ENCODE measurements at places on chromosomes 3 and 15.
A peak's percentile ranks its signal among the peaks of the same experiment; 100 is the strongest.

- no peak for DNase-seq
These were observed 393.2 kb downstream of the ERC2 start for GRCh38 chr3:56075089-56075488.

DNA sequence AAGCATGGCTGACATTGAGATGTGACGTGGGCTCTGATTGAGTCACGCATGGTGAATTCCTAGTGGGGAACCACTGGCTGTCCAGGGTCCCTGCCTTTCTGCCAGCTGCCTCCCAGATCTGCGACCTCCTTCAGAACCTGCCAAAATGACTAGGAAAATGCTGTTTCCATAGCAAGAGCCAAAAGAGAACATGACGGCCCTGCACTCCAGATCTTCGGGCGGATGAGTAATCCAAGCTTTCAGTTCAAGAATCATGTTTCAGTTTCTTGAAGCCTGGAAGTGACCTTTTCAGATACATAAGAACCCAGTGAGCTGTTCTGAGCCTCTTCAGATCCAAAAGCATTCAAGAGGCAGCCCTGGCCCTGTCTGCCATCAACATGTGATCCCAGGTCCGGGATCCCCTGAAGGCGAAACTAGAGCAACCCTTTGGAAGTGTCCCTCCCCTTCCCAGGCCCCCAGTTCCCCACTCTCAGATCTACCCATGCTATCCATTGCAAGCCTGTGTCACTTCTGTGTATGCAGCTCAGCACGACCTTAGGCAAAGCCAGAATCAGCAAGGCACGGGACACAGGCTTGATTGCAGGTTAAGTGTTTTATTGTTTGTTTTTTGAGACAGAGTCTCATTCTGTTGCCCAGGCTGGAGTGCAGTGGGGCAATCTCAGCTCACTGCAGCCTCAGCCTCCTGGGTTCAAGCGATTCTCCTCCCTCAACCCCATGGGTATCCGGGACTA, 19.7 kb downstream of the ANKRD63 start:
- peak; percentile 62 for DNase-seq

DNA sequence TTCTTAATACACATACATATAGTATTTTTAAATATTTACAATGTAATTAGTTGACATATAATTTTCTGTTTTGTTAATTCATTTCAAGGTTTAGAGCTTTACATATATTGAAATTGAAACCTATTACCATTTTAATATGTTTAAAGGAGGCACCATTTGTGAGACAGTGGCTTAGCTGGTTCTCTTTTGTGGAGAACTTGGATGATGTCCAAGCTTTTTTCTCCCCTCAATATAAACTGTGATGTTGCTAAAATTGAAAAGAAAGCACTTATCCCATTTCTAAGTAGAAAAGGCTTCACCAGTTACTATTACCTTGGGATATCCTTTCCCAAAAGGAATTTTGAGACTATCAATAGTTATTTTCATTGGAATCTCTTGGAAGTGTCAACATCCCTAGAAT, 707.2 kb downstream of the NTRK3 start:
- no peak for DNase-seq

DNA sequence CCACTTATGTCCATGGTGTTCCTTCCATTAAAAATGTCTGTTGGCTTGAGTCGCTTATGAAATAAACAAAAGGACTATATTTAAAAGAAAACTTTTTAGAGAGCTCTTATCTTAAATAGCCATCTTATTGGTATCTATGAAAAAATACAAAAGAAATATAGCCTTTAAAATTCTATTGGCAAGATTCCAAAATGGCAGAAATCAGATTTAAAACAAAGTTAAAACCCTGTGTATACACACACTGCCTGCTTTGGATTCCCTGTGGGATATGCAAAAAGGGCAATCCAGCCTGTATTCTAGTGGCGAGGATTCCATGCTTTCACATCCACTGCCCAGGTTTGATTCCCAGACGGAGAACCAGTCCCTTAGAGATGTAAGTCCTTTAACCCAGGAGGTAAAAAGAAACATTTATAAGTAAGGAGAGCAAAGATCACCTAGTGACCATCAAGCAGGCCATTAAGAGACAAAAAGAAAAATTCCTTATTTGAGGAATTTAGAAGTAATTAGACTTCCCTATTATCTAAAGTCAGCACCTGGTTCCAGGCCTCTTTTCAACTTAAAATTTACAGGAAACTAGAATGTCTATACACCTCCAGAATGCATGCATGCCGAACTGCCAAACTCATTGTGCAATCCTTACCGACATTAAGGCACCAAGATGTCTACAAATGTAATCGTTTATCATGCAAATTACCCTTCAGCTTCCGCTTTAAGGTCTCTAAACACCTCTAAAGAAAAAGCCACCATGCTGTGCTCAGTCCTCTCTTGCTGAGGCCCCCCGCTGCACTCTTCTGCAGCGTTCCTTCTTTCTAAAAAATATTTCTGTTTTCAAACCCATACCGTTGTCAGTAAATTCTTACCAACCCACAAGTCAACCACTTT, 69.6 kb upstream of the STRIT1 start:
- DNase-seq: no peak

DNA sequence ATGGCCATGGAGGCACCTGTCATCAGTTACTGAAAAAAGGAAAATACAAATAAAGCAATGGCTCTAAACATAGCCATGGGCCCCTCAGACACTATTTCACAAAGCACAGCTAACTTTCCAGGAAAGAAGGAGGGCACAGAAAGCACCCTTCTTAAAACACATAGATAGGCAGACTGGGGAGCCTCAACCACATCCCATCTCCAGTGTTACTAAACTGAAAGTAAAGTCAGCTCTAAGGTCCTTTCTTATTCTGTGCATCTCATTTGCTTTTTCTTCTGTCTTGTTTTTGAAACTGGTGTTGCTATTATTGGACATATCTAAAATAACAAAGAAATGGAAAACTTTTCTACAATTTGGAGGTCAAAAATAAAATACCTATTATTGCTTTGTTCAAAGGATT, 48.2 kb upstream of the STAC start:
- DNase-seq: no peak

GRCh38 chr3:24129549-24129948, 184.5 kb downstream of the NR1D2 start:
- DNase-seq: no peak

DNA sequence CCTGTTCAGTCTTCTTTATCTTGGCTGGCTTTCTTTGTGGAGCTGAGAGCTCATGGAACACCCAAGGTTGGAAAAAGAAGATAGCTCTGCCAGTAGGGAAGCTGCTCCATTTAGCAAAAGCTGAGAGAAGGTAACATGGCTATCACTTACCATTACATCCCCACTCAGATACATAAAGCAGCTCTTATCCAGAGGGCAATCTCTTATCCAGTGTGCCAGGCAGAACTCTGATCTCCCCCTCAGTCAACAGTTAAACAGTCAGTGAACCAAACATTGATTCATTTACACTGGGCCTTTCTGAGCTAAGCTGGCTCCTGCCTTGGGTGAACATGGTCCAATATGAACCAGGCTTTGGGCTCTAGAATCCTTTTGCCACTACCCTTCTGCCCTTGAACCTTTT, 624.2 kb downstream of the NTRK3 start:
- DNase-seq: no peak

GRCh38 chr3:184439096-184439495, 59.2 kb downstream of the CHRD start:
- DNase-seq: no peak

- DNase-seq: no peak
These were observed 112.7 kb downstream of the TNIK start for GRCh38 chr3:171347301-171348039.

- DNase-seq: no peak
These were observed 21.3 kb upstream of the LRRC58 start for GRCh38 chr3:120370463-120370862.

DNA sequence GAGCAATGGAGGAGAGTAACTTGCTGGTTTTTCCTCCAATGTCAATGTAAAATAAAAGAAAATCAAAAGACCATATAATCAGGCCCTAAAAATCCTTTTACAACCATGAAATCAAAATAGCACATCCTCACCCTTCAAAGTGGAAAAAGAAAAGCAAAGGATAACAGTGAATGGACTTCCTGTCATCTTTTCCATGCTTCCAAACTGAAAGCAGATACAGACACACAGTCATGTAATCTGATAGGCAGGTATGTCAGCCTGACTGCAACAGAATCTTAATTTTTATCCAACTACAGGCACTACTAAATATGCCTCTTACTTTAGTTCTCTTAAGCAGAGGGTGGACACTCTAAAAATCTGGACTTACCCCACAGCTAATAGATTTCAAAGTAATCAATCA, 27.8 kb upstream of the IGDCC4 start:
- no peak for DNase-seq

DNA sequence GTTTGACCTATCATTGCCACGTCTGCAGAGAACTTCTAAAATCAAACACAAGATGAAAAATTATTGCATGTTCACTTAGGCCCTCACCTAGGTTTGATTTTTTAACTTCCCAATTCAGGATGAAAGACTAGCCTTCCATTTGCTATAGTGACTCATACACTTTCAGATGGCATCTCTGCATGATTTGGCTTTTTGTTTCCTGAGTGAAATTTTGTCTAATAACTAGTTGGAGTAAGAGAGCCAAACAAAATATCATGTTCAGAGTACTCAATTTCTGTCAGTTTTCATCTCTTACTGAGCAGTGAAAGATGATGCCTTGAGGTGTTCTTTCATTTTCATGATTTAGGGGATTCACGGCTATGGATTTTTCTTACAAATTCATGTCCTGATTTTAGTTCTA, 122.9 kb downstream of the NSUN3 start:
- no peak for DNase-seq

GRCh38 chr3:165830746-165831145, 6.5 kb downstream of the BCHE start:
- no peak for DNase-seq

DNA sequence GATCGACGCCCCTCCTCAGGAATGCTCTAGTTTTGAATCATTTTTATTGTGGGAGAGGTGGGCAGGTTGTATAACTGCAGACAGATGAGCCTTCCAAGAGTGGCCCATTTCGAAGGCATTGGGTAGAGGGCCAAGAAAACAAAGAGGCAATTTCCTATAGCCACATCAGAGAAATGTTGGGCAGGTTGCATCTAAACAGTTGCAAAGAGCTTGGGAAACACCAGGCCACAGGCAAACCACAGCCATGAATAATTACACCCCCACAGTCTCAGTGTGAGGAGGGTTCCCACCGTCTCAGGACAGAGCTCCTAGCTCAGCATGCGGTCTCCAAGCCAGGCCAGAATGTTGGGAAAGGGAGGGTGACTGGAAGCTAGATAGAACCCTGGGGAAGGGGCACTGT, 257.3 kb downstream of the ABHD5 start:
- no peak for DNase-seq

DNA sequence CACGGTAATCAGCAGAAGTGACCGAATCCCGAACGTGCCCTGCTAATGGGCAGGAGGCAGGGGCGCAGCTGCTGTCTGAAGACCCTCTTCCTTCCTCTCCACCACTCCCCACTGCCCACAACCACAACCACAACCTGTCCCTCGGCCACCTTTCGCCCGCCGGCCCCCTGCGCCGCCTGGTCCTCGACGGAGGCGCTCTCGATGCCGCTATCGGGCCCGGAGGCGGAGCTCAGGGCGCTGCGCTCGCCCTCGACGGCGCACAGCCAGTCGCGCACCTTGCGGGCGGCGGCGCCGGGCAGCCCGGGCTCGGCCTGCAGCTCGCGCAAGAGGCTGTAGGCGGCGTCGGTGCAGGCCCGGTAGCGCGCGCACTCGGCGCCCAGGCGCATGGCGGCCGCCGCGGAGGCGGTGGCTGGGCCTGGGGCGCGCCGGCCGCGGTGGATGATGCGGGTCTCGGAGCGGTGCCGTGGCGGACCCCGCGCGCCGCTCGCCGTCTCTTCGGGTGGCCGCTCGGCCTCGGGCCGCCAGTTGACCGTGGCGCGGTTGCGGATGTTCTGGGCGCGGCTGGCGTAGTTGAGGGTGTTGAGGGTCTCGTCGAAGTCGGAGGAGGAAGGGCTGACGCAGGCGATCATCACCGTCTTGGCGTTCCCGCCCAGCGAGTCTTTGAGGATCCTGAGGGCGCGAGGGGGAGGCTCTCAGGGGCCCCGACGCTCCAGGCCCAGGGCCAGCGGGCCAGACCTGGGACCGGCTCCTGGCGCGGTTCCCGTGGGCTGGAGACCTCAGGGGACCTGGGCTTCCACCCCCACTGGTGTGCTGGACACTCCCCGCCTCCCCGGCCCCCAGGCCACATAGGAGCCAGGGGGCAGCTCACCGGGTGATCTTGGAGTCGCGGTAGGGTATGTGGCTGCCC, 6.9 kb downstream of the KIF7 start:
- DNase-seq: no peak

GRCh38 chr3:133674290-133674919, 12.7 kb upstream of the TOPBP1 start:
- no peak for DNase-seq

GRCh38 chr15:37370941-37371340, 270.6 kb upstream of the MEIS2 start:
- DNase-seq: no peak

- no peak for DNase-seq
These were observed 55.1 kb downstream of the MBNL1 start for GRCh38 chr3:152323834-152324233.

DNA sequence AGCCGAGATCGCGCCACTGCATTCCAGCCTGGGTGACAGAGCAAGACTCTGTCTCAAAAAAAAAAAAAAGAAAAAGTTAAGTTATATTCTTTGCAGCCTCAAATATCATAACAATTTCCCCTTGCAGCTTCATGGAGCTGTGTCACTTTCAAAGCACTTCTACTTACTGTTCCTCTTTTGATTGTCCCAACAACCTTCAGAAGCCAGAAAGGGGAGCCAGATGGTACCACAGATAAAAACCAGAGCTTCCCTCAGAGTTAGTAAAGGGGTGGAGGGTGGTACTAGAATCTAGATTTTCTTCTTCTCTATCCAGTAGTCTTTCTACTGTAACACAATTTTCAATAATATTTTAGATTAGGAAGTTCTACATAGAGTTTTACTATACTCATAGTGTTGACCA, 188.8 kb downstream of the TAFA4 start:
- no peak for DNase-seq

DNA sequence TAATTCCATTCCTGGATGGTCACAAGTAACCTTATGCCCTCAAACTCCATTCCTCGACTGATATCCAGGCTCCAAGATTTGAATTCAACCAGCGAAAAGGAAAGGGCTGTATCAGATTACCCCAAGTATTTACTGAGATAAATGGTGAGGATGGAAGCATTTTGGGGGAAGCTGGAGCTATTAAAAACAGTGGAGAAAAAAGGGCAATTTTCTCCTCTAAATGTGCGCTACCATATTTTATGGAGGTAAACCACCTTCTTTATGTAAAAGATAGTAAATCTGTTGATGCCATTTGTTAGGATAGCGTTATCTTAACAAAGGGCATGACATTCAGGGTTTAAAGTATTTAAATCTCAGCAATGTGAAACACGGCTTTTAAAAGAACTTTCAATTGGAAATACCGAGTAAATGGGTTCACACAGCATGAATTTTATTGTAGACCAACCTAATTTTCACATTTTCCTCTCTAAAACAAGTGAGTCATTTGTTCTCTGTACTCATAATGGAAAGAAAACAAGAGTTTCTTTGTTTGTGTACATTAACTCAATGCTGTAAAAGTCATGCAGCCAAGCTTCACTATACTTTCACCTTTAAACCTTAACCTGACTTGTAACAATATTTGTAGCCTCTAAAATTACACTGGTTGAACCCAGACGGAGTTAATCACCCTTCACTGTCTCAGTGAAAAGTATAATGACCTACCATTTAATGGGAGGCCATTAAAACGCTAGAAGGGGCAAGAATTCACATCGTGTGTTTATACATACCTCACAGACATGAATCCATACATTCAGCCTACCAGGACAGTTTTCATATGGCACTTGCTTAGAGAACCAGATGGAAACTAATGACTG, 773.4 kb downstream of the ROBO1 start:
- DNase-seq: no peak

- DNase-seq: no peak
These were observed at the start of gene BCHE for GRCh38 chr3:165837058-165837525. Gene BCHE, minus strand, starts transcription at chr3:165837423. Its CDS starts 6,390 bp downstream, at chr3:165831033.

All from amniotic stem cell (primary cell).